Stimulated activated CD4-positive, alpha-beta T cell treated with anti-CD3 and anti-CD28 coated beads, Interleukin-4, amount 100 ng/mL, for 24 hours (primary cell): ENCODE measurements at places on chromosomes 6 and 20.

GRCh38 chr6:134389129-134389528 lies 71.2 kb upstream of the SGK1 start:
- DNase-seq, result no peak

GRCh38 chr6:16907991-16908390 lies 146.7 kb upstream of the ATXN1 start:
- no peak for DNase-seq

DNA sequence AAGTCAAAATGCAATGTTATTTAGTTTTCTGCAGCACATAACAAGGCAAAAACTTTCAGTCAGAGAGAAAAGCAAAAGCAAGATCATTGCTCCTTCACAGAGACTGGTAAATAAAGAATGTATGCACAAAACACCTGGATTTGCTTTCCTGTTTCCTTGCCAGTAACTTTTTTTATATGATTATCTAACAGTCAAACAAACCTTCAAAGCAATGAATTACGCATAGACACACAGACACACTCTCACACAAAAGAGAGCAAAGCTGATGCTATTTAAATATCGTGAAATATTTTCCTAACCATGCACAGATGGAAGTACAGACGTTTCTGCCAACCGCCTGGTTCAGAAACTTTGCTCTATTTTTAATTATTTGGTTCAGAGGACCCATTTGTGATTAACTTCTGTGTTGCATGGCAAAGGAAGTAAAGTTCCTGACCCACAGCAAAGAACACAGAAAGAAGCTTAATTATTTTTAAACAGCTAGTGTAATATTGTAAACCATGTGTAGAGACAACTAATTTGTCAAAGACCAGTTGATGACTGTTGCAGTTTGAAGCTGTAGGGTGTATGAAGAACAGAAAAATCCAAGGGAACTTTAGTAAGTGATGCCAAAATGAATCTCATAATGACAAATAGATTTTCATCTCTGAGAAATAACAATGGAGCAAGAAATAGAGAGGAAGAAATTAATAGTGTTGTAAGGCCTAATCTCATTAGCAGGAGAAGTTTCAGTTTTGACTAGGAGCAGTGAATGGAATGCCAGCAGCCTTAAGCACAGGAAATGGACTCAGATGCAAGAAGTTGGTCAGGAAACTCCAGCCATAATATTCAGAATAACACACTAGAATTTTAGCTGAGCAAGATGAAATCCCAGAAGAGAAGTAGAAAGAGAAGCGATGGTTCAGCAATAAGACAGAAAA lies 24.1 kb downstream of the ATXN1 start:
- no peak for DNase-seq

DNA sequence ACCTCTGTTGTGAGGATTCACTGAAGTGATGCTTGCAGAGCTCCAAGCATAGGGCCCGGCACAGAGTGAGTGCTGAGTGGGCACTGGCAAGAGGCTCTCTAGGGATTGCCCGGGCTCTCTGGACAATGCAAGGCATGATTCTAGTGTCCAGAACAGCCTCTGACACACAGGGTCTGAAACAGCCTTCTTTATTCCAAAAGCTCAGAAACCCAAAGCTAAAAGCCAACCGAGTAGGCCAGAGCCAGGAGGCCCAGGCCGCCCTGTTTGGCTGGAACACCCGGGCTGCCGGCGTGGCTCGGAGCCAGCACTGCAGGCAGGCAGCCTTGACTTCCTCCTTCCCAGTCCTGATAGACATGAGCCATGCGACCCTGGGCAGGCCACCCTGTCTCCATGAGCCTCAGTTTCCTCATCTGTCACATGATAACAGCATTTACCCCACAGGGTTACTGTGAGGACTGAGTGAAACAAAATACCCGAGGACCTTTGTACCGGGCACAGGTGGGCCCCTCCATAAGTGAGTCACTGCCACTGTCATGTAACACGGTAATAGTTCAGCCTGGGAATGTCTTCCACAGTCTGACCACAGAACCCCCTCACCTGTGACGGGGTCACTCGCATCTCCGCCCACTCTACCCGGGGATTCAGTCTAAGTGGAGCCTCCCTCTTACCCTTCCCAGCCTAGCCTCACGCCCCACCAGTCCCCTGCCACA lies 51.5 kb downstream of the PTPRT start:
- DNase-seq, result no peak

GRCh38 chr6:164037171-164037870 lies 622.8 kb downstream of the QKI start:
- no peak for DNase-seq

DNA sequence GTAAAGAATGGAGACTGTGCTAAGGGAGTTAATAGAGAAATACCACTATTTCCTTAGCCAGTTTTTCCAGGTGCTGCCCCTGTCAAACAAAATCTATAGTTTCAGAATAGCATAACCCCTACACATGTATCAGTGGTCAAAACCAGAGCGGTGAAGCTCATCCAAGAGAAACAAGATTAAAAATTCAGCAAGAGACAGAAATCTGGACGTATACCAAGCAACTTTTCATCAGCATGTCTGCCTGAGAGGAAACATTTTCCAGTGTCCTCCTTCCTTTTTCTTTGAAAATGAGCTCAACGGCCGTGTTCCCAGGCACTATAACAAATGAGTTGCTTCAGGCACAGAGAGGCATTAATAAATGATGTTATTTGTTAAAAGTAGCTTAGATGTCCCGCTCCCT lies 416.5 kb downstream of the BCKDHB start:
- no peak for DNase-seq

GRCh38 chr20:49045440-49046086 lies 549 bp upstream of the CSE1L start:
- DNase-seq, result peak; percentile 31

DNA sequence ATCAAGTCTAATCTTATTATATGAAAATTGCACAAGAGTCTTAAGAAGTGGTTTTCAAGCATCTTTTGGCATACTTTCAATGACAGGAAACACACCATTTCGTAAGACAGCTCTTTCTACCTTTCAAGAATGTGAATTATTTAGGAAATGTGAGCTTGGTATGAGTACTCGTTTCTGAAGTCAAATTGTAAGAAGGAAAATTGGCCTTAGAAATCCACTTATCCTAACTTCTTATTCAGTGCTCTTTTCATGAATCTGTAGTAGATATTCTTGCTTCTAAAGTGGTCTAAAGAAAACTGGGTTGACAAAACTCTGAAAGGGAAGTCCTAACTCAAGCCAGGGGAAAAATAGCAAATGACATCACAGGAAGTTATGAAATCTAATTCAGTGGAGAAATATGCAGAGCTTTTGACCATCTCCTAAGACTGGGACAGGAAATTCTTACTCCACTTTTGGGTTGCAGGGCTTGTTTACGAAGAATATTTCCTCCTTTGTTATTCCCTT lies 38.5 kb upstream of the OGFRL1 start:
- DNase-seq, result no peak

GRCh38 chr20:23582293-23582692 lies 14.0 kb upstream of the CST9L start:
- no peak for DNase-seq

DNA sequence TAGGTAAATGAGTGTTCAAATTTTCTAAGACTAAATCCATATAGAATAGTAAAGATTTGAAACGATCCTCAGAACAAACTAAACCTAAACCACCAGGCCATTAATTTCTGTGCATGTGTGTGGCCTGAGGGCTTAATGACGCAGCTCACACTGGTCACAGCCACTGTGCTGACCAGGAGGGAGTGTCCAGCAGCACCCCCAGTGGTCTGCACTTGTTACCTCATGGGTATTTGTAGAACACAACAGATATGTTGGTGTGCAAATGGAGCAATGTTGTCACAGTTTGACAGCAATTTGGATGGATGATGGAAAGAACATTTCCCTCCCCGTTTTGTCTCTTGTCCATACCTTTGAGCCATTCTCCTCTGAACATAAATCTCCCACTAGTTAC lies 122.4 kb upstream of the EXOC2 start:
- DNase-seq, result no peak

DNA sequence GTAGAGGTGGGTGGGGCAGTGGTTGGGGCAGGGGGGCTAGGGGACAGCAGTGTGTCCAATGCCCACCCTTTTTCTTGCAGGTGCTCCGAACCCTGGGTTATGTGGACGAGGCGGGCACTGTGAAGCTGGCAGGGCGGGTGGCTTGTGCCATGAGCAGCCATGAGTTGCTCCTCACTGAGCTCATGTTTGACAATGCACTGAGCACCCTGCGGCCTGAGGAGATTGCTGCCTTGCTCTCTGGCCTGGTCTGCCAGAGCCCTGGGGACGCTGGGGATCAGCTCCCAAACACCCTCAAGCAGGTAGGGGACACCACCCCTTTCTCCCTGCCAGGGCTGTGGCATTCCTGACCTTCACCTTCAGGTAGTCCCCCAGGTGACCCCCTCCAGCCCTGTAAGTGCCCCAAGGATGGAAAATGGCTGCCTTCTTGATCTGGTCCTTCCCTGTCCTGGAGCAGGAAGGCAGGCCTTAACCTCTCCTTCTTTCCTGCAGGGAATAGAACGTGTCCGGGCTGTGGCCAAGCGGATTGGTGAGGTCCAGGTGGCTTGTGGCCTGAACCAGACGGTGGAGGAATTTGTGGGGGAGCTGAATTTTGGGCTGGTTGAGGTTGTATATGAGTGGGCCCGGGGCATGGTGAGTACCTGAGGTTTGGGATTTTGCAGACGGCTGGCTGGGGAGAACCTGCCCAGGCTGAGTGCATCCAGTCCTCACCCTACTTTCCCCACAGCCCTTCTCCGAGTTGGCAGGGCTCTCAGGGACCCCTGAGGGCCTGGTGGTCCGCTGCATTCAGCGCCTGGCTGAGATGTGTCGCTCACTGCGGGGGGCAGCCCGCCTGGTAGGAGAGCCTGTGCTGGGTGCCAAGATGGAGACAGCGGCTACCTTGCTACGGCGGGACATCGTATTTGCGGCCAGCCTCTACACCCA lies 2.9 kb downstream of the DXO start:
- DNase-seq, result no peak

DNA sequence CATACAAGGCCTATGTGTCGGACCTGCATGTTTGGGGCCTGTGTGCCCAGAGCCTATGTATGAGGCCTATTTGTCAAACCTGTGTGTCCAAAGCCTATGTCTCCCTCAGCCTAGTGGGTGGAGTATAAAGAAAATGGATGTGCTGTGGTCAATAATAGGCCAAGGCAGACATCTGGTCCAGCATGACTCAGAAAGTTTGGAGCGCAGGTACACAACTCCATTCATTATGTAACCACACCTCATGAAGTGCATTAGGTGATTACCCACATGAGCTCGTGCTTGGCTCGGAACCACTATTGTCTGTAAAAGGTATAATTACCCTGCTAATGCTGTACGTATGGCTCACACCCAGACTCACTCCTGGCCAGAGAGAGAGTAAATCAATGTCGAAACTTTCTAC lies 302.4 kb upstream of the POU3F2 start:
- no peak for DNase-seq

DNA sequence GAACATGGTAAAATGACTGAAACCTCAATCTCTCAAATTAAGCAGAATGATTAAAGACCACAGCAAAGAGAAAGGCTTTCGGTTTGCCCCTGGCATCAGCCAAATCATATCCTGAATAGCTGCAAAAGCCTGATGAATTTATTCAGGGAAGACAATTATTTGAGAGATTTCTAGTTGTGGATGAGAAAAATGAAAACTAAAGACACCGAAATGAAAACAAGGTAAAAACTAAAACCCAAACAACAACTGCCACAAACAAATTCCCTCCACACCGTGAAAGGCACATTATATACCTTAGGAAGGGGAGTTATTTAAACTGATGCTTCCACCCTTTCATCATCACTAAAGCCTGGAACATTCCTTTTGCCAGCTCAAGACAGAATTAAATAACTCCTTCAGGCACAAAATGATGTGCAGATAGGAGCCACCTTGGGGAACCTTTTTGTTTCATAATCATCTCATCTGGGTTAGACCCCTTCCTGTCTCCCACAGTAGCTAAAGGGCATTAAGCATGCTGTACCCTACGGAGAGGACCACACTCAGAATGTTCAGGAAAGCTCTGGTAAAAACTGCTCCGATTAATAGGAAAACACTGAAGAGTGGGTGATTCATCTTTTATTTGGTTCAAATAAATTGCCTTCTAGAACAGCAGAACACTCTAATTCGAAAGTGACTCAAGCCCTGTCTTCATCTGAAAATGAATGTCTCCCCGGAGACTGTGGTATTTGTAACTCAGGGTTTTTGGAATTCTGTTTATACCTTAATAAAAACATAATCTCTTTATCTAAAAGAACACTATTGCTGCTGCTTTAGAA lies 9.1 kb upstream of the ANKRD60 start:
- no peak for DNase-seq

DNA sequence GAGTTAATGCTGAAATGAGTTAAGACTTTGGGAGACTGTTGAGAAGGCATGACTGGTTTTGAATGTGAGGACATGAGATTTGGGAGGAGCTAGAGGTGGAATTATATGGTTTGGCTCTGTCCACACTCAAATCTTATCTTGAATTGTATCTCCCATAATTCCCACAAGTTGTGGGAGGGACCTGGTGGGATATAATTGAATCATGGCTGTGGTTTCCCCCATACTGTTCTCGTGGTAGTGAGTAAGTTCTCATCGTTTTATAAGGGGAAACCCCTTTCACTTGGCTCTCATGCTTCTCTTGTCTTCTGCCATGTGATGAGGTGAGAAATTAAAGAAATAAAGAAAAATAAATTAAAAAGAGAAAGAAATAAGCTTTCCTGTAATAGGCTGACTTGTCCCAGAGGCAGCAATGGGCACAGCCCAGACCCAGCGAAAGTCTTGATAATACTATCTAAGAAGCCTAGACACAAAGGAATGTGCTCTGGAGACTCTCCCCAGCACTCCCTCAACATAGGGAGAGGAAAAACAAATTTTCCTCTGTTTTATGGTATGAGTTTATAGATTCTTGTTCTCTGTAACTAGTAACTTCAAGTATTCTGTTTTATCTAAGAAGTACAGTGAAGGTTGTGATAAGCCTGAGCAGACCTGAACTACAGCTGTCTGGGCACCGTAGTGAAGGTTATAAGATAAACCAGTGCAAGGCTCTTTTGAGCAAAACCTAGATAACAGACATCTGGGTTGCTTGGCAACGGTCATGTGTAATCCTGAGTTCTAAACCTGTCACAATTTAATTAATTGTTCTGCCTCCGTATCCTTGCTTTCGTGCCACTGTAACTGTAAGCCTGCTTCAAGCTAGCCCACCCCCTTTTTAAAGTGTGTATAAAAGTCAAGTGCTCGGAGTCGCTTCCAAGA lies 88.9 kb upstream of the ECI2 start:
- DNase-seq, result no peak

DNA sequence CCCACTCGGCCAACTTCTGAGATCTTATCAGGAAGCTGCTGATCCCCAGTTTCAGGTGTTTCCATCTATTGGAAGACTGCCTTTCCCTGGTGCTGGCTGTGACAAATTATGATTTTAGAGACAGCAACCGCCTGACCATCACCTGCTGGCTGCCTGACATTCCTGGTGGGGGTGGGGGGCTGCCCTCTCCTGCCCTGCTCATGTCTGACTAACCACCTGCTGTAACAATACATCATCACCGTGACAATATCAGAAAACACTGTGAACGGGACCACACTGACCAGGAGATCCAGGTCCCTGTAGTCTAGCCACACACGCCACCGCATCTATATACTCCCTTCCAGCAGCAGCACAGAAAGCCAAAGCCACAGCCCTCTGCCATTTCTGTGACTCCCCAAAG lies 537.5 kb downstream of the QKI start:
- no peak for DNase-seq

GRCh38 chr6:144736763-144737162 lies 451.6 kb downstream of the UTRN start:
- no peak for DNase-seq

- no peak for DNase-seq
Measured at GRCh38 chr20:25626779-25627178, 3.0 kb upstream of the NANP start.

- DNase-seq, result no peak
Measured at GRCh38 chr6:14550410-14550809, 432.8 kb downstream of the CD83 start.
